ENCODE measurements at places on chromosomes 1 and 21.
A peak's percentile ranks its signal among the peaks of the same experiment; 100 is the strongest.

- DNase-seq = no peak
Observed at GRCh38 chr1:173302366-173302765, 95.2 kb upstream of the TNFSF4 start.

DNA sequence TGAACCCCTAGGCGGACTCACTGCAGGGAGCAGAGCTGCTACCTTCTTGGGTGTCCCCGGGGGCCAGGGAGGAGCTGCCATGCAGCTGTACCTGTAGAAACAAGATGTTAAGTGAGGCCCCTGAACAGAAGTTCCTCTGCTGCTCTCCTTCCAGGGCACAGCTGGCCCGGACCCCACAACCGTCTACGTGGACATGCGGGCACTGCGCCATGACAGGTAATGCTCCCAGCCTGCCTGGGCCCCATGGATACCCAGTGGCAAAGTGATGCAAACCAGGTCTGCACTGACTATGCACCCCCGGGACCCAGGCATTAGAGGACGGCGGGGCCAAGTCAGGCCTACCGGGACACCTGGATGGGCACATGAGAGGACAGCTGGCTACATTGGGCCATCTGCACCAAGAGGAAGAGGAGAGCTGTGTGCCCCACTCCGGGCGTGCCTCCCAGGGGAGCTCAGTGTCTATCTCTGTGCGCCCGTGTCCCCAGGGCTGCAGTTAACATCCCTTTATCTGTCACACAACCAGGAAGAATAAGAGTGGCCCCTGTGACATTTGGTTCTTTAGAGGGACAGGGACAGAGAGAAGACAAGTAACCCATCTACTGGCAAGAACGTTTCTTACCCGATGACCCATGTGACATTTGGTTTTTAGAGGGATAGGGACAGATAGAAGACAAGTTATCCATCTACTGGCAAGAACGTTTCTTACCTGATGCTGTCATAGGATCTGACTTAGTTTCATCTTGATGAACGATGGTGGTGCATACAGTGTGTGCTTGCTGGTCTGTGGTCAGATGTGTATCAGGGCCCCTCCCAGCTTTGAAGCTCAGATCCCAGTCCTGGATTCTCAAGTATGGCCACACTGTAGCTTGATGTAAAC, 44.1 kb downstream of the S100B start:
- DNase-seq = no peak

- DNase-seq = no peak
Observed at GRCh38 chr1:184022668-184023067, 14.9 kb downstream of the COLGALT2 start.

GRCh38 chr1:229058729-229059128, 212.2 kb upstream of the RAB4A start:
- no peak for DNase-seq

DNA sequence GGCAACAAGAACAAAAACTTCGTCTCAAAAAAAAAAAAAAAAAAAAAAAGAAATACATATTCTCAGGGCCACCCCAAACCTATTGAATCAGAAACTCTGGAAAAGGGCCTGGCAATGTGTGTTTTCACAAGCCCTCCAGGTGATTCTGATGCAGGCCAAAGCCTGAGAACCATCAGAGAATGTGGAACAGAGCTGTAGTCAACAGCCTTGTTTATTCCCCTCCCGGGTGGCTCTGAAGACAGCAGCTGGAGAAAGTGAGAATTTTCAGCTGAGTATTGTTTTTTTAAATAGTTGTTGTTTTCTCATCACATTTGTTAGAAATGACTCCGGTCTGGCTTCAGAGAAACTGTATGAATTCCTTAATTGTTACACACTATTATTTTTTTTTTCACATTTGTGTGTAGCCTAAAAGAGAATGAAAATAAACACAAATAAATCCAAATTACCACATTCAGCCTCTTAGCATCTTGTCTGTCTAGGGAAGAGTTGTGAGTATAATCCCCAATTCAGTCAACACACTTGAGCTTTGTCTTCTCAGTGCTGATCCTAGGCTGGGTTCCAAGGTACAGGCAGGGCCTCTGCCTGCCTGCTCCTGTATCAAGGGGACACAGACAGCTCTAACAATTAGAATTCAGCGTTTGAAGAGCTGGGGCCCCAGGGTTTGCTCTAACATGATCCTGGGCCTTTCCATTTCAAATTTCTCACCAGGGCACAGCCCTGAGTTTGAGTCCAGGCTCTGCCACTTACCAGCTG, 6.6 kb upstream of the AZIN2 start:
- DNase-seq = no peak

GRCh38 chr1:207045453-207045852, 5.6 kb downstream of the YOD1 start:
- no peak for DNase-seq

DNA sequence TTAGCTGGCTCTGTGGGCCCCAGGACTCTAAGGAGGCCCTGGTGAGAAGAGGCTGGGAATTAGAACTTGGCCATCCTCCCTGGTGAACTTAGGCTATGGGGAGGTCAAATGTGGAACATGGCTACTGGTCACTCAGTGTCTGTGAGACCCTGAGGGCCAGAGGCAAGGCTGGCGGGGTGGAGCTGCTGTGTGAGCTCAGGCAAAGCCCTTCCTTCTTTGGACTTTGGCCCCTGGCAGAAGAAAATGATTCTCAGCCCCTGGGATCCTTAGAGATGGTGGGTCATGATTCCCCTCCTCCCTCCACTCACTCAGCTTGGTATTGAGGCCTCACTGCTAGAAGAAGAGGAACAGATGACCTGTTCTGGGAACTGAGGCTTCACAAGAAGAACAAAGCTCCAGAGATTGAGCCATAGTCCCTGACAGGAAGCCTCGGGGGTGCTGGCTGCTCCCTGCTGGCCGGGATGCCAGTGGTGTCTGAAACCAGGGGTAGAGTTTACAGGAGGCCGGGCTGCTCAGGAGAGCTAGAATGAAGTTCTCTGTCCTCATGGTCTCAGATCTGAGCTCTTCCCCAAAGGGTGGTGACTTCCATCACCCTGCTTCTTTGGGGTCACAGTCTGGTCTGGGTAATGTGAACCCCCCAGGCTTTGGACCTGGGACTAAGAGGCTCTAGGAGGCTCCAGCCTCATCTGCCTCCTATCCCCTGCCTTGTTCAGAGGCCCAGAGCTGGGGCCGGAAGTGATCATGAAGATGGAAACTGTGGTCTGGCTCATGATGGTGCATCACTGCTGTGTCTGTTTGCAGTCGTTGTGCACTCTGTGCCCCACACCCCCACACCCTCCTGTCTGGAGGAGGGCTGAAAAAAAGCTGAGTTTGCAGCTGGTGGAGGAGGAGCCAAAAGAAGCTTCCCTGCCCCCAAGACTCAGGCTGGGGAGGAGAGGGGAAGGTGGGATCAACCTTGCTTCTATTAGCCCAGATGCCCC, 905 bp downstream of the BTBD19 start:
- peak; percentile 89 for DNase-seq

- DNase-seq = no peak
Observed at GRCh38 chr1:55015123-55015522, 16.4 kb downstream of the BSND start.

DNA sequence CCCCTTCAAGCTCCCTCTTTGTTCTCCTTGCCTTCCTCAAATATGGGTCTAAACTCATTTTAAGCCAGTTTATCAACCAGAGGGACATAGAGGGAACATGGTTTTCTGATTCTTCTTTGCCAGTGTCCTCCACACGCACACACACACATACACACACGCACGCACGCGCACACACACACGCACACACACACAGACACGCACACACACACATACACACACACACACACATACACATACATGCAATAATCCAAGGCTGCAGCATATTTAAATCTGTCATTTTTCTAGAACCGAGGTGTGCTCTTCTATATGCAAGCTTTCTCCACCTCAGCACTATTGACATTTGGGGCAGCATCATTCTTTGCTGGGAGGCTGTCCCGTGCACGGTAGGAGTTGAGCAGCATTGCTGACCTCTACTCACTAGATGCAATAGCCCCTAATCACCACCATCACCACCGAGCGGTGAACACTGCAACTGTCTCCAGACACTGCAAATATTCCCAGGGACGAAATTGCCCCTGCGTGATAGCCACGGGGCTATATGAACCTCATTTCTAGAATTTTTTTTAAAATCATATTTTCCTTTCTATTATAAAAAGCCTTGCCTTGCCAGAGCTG, 8.0 kb downstream of the TNFRSF9 start:
- DNase-seq = no peak

- DNase-seq = no peak
Observed at GRCh38 chr21:33121715-33122475, 52.0 kb downstream of the OLIG1 start.

DNA sequence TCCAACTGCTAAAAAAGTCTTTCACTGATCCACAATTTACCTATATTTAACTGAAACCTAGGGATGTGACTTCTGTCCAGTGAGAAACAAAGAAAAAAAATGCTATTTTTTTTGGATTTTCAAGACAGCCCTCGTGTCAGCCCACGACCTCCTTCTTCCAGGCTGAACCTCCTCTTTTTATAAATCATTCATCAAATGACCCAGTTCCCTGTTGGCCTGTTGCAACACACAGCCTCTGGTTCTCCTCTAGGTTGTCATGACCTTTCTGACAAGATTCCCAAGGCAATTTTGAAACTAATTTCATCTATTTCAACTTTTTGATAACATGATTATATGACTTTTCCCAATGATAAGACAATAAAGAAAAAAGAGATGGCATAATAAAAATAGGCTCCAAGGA, 74.6 kb downstream of the PGBD5 start:
- DNase-seq = no peak

DNA sequence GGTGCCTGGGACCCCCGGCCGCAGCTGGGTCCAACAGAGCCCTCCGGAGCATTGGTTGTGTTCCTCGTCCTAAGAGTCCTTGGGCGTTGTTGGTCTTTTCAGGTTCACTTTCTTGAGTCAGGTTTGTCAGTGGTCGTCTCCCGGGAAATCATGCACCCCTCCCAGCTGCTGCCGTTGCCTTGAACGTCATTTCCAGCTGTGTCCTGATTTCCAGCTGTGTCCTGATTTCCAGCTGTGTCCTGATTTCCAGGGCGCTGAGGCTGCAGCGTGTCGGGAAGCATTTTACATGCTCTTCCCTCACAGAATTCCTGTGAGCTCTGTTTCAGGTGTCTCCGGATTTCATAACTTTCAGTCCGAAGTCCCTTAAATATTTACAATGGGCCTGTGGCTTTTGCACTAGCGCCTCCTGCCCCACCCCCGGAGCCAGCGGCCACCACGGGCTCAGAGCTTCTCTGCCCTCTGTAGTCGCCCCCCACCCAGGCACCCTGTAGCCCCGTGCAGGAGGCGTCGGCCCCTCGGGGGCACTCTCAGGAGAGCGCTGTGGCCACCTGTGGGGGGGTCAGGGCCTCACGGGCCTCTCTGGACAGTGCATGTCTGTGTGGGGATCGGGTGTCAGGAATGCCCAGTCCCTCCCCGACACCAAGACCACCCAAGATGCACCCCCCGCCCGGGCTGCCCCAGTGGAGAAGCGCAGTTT, 66.7 kb downstream of the COL18A1 start:
- DNase-seq = no peak

DNA sequence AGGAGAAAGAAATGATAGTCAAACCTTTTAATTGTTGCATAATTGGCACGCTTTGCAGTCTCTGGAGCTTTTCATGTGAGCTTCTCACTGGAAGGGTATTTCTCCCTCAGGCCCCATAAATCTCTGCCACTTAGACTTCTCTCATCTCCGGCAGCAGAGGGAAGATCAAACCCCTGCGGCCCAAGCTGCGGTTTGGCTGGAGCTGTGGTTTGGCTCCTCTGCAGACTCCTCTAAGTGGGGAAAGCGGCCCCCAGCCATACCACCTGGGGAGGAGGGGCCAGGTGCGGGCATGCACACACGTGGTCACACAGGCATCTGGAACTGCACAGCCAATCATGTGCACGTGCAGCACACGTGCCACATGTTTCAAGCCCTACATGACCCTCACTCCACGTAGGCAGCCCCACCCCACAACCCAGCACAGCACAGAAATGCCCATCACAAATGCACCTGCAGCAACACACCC, 58.3 kb downstream of the UBE2T start:
- DNase-seq = peak; percentile 16

GRCh38 chr1:226457307-226457712, 49.4 kb upstream of the PARP1 start:
- DNase-seq = peak; percentile 45

GRCh38 chr1:62891956-62892562, 108.1 kb downstream of the ATG4C start:
- DNase-seq = no peak

DNA sequence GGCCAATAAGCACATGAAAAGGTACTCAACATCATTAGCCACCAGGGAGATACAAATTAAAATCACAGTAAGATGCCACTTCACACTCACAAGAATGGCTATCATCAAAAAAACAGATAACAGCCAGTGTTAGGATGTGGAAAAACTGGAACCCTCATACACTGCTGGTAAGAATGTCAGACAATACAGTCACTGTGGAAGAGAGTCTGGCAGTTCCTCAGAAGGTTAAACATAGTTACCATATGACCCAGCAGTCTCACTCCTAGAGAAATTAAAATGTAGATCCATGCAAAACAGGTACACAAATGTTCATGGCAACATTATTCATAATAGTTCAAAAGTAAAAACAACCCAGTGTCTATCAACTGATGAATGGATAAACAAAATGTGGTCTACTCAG, 33.3 kb downstream of the LDLRAD1 start:
- no peak for DNase-seq

- no peak for DNase-seq
Observed at GRCh38 chr1:174942547-174943255, 57.0 kb upstream of the CACYBP start.

GRCh38 chr1:54649130-54649898, 7.7 kb downstream of the MROH7 start:
- no peak for DNase-seq

- DNase-seq = no peak
Observed at GRCh38 chr1:10899490-10900250, 103.2 kb upstream of the CASZ1 start.

DNA sequence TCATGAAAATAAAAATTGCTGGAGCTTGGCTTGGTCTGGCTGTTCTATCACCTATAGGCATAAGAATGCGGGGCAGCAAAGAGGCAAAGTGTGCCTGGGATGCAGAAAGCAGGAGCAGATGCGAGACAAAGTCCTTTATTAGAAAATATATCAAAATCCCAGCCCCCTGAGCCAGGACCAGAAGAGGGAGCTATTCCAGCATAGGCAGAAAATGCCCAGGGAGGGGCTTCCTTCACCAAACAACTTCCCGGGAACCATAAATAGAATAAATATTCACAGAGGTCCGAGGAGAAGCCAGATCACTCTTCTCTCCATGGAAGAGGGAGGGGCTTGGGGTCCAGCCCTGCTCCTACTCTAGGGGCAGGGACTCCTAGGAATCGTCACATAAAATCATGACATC, 5.0 kb downstream of the PPOX start:
- no peak for DNase-seq

GRCh38 chr1:221228594-221228993, 349.4 kb downstream of the HLX start:
- DNase-seq = no peak

Data from stimulated activated CD4-positive, alpha-beta T cell treated with anti-CD3 and anti-CD28 coated beads, Interleukin-2, amount 100 ng/mL, for 24 hours (primary cell).